Non-pigmented ciliary epithelial cell (primary cell): ENCODE measurements at places on chromosomes 7 and 10.

DNA sequence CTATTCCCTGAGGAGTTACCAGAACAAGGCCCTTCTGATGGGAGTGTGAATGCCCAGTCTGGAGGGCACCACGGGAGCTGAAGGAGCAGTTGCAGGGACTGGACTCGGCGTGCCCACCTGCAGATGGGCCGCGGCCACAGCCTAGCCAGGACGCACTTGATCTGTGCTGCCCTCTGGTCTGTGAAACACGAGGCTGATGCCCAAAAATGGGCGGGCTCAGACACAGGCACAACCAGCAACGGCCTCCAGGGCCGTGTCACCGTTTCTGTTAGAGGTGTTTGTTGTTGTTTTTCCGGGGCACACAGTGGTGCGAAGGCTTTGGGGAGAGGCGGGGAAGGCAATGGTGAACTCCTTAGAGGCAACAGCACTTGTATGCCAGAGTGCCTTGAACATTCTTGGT lies 235.8 kb downstream of the DNAJB6 start:
- DNase-seq, result no peak

- DNase-seq, result no peak
Measured at GRCh38 chr10:58352956-58353610, 18.3 kb downstream of the UBE2D1 start.

GRCh38 chr10:6136215-6137201 lies 47.7 kb downstream of the RBM17 start:
- DNase-seq, result peak; percentile 32

- no peak for DNase-seq
Measured at GRCh38 chr10:51074238-51075028, at the start of gene PRKG1. Gene PRKG1, plus strand, starts transcription at chr10:51074487.

GRCh38 chr10:6507311-6507710 lies 72.8 kb downstream of the PRKCQ start:
- DNase-seq, result no peak

DNA sequence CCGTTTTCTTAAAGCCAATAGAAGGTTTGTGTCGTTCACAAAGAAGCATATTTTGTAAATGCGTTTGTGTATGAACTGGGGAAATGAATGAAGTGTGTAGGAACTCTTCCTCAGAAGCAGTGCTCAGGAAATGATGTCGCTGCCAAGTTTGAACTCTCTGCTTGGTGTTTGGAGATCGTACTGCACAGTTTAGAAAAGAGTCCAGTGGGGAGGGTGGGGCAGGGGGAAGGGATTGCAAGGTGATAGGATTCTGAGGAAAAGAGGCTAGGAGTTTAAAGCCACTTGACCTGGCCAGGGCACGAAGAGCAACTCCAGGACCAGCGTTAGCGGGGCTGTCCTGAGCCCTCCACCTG lies 122.2 kb downstream of the CUBN start:
- no peak for DNase-seq

GRCh38 chr10:18497806-18498369 lies 153.5 kb downstream of the NSUN6 start:
- DNase-seq, result no peak

DNA sequence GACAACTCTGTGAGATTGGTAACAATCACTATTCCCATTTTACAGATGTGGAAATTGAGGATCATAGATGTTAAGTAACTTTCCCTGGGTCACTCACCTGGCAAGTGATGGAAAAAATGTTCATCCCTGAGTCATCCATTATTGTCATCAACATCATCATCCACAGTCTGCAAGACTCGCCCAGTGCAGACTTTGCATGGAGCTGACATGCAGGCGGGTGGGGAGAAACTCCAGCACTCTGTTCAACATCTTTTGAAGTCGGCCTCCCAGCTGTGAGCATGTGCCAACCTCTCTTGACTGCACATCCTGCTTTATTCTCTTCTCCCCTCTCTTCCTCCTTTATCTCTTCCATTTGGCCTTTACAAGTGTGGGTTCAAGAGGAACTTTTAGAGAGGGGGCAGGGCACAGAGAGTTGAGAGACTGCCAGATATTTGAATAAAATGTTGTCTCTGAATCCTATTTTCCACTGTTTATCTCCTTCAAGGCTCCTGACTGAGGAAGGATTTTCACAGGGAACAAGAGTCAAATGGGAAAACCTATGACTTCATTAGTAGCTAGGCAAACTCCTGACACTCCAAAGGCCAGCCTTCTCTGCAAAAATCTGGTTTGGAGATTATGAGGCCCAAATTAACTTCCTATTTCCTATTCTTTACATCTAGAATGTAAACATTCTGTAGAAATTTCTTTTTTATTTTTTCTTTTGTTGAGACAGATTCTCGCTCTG lies 283.7 kb upstream of the PODXL start:
- no peak for DNase-seq
